ENCODE measurements at places on chromosomes 16 and 17. TPM values are rescaled to one million over a fixed set of nuclear protein-coding genes. Genes with fewer than 3 reads are reported as not detected.

- no peaks in the 10 kb centered on the region for H3K27me3 ChIP-seq
- no peaks in the 10 kb centered on the region for H3K4me1 ChIP-seq
- H3K4me3 ChIP-seq: no peak overlapping the region
- DNase-seq: no peak
- no peak overlapping the region for H3K27ac ChIP-seq
Observed at GRCh38 chr16:75576384-75576811, 10.2 kb downstream of the GABARAPL2 start.

- H3K4me3 ChIP-seq: no peak overlapping the region
- peaks cover 12% of the 10 kb centered on the region for H3K36me3 ChIP-seq
- H3K27ac ChIP-seq: peak overlapping the region; percentile 46
- H3K27me3 ChIP-seq: no peaks in the 10 kb centered on the region
Observed at GRCh38 chr17:16377941-16378341, 3.0 kb upstream of the UBB start.

- no peaks in the 10 kb centered on the region for H3K36me3 ChIP-seq
- H3K27ac ChIP-seq: peak overlapping the region; percentile 100
- no peak for DNase-seq
- H3K4me3 ChIP-seq: no peak overlapping the region
- H3K4me1 ChIP-seq: peaks cover 81% of the 10 kb centered on the region
- no peaks in the 10 kb centered on the region for H3K27me3 ChIP-seq
Observed at GRCh38 chr17:50217591-50217990, 16.2 kb upstream of the COL1A1 start.

DNA sequence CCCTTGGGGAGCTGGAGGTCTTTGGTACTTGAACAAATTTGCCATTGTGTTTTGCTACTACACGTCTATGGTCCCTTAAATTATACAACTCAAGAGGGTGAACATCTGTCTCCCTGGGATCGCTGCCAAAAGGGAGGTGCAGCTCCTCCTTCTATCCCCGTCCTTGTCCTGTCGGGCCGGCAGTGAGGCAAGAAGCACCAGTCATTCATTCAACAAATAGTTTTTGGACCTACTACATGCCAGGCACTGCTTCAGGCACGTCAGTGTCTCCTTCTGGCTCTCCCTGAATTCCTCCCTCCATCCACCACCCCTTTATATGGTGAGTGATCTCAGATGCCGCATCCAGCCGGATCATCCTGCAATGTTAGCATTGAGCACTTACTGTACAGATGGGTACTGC, 2.2 kb upstream of the RPL38 start:
- peak; percentile 56 for DNase-seq
- H3K36me3 ChIP-seq: peaks cover 15% of the 10 kb centered on the region
- H3K27ac ChIP-seq: no peak overlapping the region
- H3K4me3 ChIP-seq: no peak overlapping the region
- peaks cover 19% of the 10 kb centered on the region for H3K27me3 ChIP-seq
- H3K4me1 ChIP-seq: peaks cover 21% of the 10 kb centered on the region

DNA sequence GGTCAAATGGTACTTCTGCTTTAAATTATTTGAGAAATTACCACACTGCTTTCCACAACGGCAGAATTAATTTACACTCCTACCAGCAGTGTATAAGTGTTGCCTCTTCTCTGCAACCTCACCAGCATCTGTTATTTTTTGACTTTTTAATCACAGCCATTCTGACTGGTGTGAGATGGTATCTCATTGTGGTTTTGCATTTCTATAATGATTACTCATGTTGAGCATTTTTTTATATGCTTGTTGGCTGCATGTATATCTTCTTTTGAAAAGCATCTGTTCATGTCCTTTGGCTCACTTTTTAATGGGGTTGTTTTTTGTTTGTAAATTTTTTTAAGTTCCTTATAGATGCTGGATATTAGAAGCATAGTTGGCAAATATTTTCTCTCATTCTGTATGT, 446.7 kb downstream of the PMP22 start:
- H3K27ac ChIP-seq: no peak overlapping the region
- H3K36me3 ChIP-seq: no peaks in the 10 kb centered on the region
- no peak for DNase-seq
- H3K4me3 ChIP-seq: no peak overlapping the region
- no peaks in the 10 kb centered on the region for H3K4me1 ChIP-seq

ITGAL gene
- not detected for total RNA-seq

- no peaks in the 10 kb centered on the region for H3K27me3 ChIP-seq
- no peak for DNase-seq
- no peak overlapping the region for H3K27ac ChIP-seq
- H3K36me3 ChIP-seq: peaks cover 15% of the 10 kb centered on the region
- no peak overlapping the region for H3K4me3 ChIP-seq
Observed at GRCh38 chr17:47952171-47953021, 5.3 kb downstream of the PRR15L start.

DNA sequence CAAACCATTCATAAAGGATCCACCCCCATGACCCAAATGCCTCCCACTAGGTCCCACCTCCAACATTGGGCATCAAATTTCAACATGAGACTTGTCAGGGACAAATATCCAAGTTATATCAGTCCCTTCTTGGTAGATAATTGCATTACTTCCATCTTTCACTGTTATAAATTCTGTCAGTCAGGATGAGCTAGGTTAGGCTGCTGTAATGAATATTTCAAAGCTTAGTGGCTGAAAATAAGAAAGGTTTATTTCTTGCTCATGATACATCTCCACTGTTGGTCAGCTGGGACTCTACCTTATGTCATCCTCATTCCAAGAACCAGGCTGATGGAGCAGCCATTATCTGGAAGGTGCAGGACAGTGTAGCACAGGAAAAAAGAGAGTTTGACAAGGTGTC, 50.3 kb upstream of the TMC5 start:
- H3K27ac ChIP-seq: no peak overlapping the region
- DNase-seq: no peak
- H3K4me1 ChIP-seq: no peaks in the 10 kb centered on the region
- no peaks in the 10 kb centered on the region for H3K36me3 ChIP-seq
- H3K27me3 ChIP-seq: no peaks in the 10 kb centered on the region
- H3K4me3 ChIP-seq: no peak overlapping the region

Data from osteoblast (primary cell).